ENCODE measurements at places on chromosomes 5 and 9.
A peak's percentile ranks its signal among the peaks of the same experiment; 100 is the strongest.

GRCh38 chr5:90434116-90434714 is 24.7 kb upstream of the CETN3 start:
- no peak for DNase-seq

GRCh38 chr9:27864644-27865438 is 291.6 kb upstream of the C9orf72 start:
- no peak for DNase-seq

GRCh38 chr5:147388184-147389108 is 121.4 kb downstream of the DPYSL3 start:
- no peak for DNase-seq

GRCh38 chr5:1106385-1107166 is 5.3 kb downstream of the SLC12A7 start:
- no peak for DNase-seq

DNA sequence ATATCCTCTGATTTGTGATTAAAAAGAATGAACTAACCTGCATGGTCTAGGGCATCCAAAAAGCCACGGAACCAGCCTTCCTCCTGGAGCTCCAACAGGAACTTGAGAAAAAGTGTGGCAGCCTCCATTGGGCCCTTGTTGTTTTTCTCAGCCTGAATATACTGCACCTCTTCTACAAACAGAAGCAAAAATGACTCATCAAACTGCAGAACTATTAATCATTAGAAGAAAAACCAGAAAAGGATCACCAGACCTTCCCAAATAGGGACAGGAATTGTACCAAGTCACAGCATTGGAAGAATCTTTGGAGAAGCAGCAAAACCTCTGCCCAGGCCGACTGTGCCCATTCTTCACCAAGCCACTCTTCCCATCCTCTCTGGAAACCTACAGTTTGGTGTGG is 25.2 kb downstream of the RIGI start:
- no peak for DNase-seq

DNA sequence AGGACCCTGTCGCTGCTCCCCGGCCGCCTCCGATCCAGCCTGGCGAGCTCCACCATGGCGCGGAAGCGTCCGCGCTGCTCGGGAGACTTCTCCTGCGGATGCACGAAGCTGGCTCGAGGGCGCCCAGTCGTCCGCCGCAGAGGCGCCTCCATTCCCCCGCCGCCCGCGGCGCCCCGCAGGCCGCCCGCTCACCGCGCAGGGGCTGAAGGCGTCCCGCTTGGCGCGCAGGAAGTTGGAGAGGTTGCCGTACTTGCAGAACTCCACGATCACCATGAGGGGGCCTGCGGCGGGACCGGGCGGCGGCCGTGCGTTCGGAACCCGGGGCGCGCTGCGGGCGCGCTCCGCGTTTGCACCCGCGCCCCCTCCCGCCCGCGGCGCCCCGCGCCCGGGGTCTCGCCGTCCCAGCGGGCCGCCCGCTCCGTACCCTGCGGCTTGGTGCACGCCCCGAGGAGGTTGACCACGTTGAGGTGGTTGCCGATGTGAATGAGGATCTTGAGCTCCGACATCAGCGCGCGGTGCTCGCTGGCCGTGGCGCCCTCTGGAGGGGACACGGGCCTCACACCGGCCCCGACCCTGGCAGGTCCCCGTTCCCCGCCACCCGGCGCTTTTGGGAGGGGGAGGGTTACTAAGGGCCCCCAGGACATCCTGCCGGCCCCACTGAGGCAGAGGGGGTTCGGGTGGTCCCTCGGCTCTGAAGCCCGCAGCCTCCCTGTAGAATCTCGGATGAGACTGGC is 27.7 kb upstream of the SCGB3A1 start:
- DNase-seq: peak; percentile 69

DNA sequence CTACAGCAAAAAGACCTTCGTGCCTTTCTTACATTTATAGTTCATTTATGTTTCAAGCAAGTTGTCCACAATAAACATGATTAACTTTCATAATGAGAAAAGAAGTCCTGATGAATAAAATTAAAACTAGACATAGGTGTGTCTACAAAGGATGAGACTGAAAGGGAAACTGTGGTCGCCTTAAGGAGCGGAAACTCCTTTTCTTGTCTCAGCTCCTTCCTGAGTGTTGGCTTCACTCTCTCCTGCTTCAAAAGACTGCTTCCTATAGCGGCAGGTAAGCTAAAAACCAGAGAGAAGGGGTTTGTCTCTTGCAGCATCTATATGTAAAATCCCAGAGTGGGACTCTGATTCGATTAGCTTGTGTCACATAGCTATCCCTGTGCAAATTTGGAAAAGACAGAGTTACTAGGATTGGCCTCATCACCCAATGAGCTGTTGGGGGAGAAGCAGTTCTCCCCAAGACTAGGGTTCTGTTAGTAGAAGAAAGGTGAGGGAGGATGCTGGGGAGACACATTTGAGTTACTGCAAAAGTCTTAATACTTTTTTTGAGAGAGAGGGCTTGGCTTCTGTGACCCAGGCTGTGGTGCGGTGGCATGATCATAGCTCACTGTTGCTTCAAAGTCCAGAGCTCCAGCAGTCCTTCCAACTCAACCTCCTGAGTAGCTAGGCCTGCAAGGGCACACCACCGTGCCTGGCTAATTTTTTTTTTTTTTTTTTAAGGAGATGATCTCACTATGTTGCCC is 16.8 kb upstream of the CTSL start:
- DNase-seq: no peak

- no peak for DNase-seq
These were observed 55.3 kb upstream of the SLCO6A1 start for GRCh38 chr5:102554082-102554481.

GRCh38 chr5:178115814-178116142 is 2.4 kb downstream of the N4BP3 start:
- no peak for DNase-seq

- no peak for DNase-seq
These were observed 1279.1 kb upstream of the WWC1 start for GRCh38 chr5:167012123-167013034.

- DNase-seq: no peak
These were observed 777.0 kb upstream of the WWC1 start for GRCh38 chr5:167514461-167514860.

- DNase-seq: no peak
These were observed 31.2 kb upstream of the DTWD2 start for GRCh38 chr5:119019501-119019900.

DNA sequence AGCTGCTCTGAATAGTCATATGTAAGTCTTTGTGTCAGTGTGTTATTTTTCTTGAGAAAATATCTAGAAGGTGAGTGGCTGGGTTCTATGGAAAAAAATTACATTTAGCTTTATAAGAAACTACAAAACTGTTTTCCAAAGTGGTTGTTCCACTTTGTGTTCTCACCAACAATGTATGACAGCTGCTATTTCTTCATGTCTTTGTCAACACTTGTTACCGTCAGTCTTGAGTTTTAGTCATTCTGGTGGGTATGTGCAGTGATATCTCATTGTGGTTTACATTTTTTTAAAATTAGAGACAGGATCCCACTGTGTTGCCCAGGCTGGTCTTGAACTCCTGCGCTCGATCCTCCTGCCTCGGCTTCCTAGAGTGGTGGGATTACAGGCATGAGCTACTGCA is 246.4 kb downstream of the PJA2 start:
- DNase-seq: no peak

DNA sequence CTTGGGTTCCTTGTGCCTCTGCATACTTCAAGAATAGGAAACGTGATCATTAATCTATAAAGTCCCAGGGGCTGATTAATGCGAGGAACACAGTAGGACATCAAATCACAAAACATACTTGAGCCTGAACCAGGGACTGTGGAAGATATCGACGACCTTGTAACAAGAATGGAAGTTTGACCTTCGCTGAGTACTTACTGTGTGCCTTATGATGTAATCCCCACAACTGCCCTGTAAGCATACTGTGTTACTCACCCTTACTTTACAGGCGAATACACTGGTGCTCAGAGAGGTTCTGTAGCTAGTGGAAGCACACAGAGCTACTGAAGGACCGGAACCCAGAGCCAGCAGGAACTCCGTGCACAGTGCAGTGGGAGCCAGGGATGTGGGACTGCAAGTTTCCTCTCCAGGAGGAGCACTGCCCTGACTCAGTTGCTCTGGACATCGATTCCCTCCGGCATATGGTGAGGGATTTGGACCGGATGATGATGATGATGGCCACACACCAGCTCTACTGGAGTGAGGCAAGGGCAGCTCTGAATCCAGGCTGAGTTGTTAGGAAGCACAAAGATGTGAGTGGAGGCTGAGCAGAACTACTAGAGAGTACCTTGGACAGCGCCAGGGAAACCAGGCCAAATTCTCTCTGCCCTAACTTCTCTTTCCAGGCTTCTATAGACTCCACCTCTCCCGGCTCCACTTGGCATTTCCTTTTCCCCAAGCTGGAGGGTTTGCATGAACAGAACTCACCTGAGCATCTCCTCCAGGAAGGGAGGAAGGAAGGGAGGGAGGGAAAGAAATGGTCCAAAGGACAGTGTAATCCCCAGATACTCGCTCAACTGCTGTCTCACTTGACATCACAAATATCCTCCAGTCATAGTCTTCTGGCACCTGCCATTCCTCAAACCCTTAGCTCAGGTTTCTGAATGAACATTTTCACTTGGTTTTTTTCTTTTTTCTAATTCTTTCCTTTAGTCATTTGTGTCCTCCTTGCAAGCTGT is 1.5 kb upstream of the GABBR2 start:
- DNase-seq: no peak

DNA sequence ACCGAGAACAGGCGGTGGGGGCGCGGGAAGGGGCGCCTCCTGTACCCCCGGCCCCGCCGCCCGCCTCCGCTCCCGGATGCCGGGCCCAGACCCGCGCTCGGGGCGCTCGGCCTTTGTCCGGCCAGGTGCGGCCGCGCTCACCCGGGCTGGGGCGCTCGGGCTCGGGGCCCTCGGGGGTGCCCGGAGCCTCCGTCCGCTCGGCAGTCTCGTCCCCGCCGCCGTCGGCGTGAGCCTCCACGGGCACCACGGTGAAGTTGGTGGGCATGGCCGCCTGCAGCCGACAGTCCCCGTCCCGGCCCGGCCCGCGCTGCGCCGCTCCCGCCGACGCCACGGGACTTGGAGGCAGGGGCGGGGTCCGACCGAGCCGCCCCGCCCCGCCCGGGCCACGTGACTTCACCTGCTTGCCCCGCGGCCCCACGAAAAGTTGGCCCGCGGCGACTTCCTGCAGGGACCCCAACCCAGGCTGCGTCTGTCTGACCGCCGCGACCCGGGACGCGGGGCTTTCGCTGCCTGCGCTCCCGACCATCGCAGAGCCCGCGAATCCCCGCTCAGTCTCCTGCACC is at the start of gene SLC12A7:
TSS of gene SLC12A7 (minus strand) at position 337 of the 563 bp plus-strand sequence. CDS start at position 265, 72 bp downstream.
- peak; percentile 63 for DNase-seq

GRCh38 chr5:157596487-157596886 is 20.9 kb upstream of the ADAM19 start:
- DNase-seq: no peak

- DNase-seq: no peak
These were observed 16.3 kb upstream of the PLEKHG4B start for GRCh38 chr5:75331-76320.

- no peak for DNase-seq
These were observed 607 bp upstream of the HNRNPAB start for GRCh38 chr5:178203670-178204181.

DNA sequence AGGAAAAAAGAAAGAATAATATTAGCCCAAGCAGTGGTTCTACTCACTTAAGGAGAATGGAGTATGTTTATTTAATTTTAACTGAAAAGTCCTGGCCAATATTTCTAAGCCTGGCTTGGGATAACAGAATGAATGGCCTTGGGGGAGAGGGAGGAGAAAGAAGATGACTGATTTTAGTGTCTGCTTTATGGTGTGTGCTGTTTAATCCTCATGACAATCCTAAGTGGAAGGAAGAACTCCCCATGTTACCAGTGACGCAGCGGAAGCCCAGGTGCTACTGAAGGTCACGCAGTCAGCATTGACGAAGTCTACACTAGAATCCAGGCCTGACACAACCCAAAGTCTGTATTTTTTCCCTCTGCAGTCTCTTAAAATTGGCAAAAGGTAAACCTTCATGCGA is 50.5 kb downstream of the PALM2AKAP2 start:
- DNase-seq: no peak

DNA sequence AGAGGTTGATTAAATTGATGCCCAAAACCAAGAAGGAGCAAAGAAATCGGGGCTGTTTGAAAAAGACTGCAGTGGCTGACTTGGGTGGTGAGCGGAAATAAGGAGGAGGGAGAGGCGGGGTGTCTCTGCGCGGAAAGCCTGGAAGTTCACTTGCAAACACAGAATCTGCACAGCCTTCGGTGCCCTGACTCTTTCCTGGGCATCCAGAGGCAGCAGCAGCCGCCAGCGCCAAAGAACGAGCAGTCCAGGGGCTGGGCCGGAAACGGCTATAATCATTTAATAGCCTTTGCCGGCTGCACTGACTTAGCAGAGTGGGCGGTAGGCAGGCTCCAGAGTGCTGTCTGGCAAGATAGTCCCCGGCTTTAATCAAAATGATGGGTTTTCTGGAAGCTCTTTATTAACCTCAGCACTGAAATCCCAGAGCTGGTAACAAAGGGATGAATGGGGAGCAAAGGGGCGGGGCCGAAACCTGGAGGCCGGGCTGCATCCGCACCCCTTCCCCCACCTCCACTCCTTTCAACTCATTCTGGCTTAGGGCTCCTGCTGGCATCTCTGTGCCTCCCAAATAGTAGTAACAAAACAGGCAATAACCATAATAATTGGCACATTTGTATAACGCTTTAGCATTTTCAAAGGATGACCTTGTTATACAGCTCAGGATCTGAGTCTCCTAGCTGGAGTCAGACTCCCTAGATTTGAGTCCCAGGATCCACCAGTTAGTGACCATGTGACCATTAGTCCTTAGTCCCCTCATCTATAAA is 35.7 kb downstream of the PCDHAC2 start:
- no peak for DNase-seq

- DNase-seq: no peak
These were observed 772.0 kb upstream of the ACO1 start for GRCh38 chr9:31612336-31613030.

DNA sequence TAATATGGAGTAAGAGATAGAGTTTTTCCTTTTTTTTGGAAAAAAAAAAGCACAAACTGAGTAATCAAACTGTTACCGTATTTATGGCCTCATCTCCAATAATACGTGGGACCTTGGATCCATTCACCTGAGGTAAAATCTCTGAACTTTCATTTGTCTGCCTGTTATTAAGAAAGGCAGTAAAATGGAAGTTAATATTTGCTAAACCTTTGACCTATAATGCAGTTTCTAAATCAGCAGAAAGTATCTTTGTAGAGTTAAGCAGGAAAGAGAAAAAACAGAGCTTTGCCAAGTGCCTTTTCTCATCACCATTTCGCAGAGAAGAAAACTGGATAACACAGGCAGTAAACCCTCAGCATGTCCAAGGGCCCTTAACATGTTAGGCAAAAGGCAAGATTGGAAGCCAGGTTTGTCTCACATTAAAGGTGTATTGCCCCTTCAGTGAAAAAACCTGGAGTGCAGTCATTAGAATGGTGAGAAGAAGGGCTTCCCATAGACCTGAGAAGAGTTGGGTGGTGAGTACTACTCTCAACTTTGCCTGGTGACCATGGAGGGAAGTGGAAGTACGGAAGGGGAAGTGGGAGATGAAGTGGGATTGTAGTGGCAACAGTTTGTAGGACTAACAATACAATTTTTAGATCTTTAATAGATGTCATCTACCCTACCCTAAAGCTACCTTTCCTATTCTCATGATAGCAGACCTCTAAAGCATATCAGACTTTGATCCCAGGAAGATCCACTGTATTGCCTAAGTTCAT is 65.4 kb upstream of the GRAMD2B start:
- DNase-seq: no peak

Data from GM12891 (cell line).